ENCODE measurements at places on chromosomes 12 and 14.
A peak's percentile ranks its signal among the peaks of the same experiment; 100 is the strongest.

GRCh38 chr12:66235626-66236281 lies 46.7 kb downstream of the IRAK3 start:
- no peak for DNase-seq

GRCh38 chr12:132279184-132279889 lies 50.1 kb downstream of the GALNT9 start:
- no peak for DNase-seq

- no peak for DNase-seq
These were observed 39.0 kb downstream of the BAZ2A start for GRCh38 chr12:56591126-56591525.

- no peak for DNase-seq
These were observed 7.0 kb downstream of the KRT80 start for GRCh38 chr12:52184813-52185212.

GRCh38 chr12:57735198-57735855 lies 3.2 kb downstream of the AGAP2 start:
- DNase-seq, result no peak

DNA sequence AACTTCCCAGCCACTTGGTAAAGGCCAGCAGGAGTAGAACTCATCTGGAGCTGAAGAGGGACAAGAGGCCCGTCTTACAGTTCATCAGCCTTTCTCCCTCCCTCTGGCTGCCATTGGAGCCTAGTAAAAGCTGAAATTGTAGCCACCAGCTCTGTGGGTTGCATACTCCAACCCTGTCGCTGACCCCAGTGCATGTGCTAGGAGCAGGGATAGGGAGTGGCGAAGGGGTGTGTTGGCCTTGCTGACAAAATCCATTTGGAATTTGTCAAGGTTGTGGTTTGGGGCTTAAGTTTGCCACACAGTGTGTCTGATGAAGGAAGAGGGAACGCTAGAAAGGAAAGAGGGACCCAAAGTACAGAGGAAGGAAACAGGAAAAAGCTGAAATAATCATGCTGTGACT lies 4.0 kb upstream of the ARF3 start:
- no peak for DNase-seq

GRCh38 chr12:12488823-12489550 lies 73.7 kb downstream of the DUSP16 start:
- no peak for DNase-seq

DNA sequence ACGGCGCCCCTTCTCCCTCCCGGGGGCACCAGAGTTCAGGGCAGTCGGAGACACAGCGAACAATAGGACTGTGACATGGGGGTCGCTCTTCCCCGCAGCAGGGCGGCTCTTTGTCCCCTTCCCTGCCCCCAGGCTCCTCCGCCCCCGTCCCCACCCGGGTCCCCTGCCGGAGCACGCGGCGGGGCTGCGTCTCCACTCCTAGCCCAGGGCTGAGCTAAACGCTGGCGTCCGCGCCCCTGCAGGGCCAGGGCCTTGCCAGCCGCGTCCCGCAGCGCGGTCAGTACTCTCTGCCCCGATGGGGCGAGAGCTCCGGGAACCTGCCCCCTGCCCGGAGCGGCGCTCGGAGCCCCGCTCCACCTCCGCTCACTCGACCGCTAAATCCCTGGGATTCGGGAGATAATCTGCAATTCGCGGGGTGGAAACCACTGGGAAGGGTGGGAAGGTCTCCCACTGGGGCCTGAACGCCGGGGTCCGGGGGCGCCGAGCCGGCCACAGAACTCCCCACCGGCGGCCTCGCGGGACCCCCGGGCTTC lies 825 bp upstream of the CCDC85C start:
- peak; percentile 25 for DNase-seq

GRCh38 chr12:100724071-100724470 lies 70.5 kb upstream of the ANO4 start:
- DNase-seq, result no peak

GRCh38 chr12:96170328-96170727 lies 23.8 kb upstream of the ELK3 start:
- DNase-seq, result no peak

Data from activated CD4-positive, alpha-beta T cell treated with anti-CD3 and anti-CD28 coated beads, Interleukin-2, amount 50 U/mL, for 4 hours (primary cell).